ENCODE measurements at places on chromosomes 3 and 15.
A peak's percentile ranks its signal among the peaks of the same experiment; 100 is the strongest.

DNA sequence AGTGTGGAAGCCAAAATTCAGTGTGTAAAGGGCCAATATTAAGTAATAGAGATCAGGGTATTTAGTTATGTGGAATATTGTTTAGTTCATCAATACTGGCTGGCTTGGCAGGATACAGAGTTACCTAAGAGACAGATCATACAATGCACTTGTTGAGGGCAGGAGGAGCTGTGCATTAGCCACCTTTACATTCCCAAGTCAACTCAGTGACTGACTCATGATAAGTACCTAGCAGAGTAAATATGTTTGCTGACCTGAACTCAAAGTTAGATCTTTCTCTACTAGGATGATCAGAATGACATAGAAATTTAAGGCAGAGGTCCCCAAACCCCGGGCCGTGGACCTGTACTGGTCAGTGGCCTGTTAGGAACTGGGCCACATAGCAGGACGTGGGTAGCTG lies 3.5 kb upstream of the ABHD17C start:
- no peak for DNase-seq

GRCh38 chr15:81309647-81310450 lies 14.1 kb downstream of the STARD5 start:
- no peak for DNase-seq

- no peak for DNase-seq
Measured at GRCh38 chr3:13178107-13178506, 104.9 kb upstream of the IQSEC1 start.

DNA sequence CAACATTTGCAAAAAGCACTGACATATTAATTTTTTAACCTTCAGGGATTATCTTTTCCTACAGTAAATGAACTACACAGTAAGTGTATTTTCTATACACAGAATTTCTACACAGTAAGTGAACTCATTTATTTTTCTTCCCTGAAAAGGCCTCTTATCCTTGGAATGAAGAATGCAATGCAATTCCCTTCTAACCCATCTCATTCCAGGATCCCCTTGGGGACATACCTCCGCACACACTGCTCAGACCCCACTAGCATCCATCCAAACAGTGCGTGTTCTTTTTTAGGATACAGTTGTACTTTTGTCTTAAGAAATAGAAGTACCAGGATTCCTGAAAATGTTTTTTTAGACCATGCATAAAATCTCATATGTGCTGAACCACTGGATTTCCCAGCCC lies 152.8 kb downstream of the UACA start:
- peak; percentile 64 for DNase-seq

- DNase-seq = no peak
Measured at GRCh38 chr3:32154205-32154579, 47.8 kb downstream of the GPD1L start.

- DNase-seq = peak; percentile 90
Measured at GRCh38 chr15:90552162-90552928, 22.6 kb downstream of the CRTC3 start.

DNA sequence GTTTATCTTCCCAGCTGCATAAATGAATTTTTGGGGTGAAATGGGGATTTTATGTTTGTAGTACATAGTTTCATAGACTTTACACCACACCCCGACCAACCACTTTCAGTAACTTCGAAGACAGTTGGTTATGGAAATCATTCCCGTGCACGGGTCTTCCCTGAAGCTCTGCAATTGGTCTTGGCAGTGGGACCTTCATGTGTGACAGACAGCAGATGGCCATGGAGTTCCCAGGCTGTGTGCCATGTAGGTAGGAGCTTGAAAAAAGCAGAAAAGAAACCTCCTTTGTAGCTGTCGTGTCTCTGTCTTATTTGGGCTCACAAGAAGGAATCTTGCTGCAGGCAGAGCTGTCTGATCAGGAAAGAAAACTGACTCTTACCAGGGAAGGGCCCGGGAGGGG lies 25.9 kb downstream of the EXOG start:
- no peak for DNase-seq

DNA sequence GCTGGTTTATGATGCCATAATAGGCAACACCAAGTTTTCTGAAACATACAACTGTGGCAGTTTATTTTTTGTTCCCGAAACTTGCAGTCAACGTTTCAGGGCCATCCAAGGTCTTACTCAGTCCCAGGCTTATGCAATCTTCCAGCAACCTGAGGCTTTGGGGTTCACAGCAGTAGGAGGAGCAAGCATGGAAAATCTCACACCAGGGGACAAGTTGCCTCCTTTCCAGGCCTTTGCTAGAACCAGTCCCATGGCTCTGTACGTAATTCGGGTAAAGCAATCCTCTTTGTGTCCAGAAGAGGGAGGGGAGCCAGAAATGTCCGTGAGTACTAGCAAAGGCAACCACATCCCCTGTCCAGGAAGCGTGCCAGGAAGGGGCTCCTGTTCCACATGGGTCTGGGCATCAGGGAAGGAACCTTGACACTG lies 4.7 kb upstream of the FAM240A start:
- DNase-seq = peak; percentile 12
